ENCODE measurements at places on chromosomes 1 and 21.
A peak's percentile ranks its signal among the peaks of the same experiment; 100 is the strongest.

DNA sequence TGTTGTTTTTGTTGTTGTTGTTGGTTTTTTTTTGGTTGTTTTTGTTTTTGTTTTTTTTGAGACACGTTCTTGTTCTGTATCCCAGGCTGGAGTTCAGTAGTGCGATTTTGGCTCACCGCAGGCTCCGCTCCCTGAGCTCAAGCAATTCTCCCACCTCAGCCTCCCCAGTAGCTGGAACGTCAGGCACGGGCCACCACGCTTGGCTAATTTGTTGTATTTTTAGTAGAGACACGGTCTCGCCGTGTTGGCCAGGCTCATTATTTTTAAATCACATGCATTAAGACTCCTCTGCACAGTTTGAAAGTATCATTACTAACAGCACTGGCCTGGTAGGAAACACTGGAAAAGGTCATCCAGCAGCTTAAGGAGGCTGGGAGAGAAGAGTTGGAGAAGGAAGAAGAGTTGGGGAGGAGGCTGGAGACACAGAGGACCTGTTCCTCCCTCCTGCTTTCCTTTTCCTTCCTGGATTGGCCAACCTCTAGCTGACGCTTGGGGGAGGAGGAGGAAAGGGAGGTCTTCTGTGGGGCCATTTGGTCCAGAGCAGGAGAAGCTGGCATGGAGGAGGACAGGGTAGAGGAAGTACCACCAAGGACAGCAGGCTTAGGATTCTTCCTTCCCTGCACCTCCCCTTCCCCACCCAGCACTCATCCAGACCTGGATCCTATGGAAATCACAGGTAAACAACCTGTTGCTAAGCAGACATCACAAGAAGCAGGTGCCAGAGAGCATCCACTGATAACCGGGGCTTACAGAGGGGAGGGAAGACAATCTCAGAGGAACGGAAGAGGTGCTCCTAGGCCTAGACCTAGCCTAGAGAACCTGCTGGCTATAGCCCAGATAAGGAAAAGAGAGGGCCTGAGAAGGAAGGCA is 71.9 kb upstream of the GOLT1A start:
- peak; percentile 24 for DNase-seq

GRCh38 chr1:181608948-181609347 is 125.6 kb downstream of the CACNA1E start:
- DNase-seq = peak; percentile 48

DNA sequence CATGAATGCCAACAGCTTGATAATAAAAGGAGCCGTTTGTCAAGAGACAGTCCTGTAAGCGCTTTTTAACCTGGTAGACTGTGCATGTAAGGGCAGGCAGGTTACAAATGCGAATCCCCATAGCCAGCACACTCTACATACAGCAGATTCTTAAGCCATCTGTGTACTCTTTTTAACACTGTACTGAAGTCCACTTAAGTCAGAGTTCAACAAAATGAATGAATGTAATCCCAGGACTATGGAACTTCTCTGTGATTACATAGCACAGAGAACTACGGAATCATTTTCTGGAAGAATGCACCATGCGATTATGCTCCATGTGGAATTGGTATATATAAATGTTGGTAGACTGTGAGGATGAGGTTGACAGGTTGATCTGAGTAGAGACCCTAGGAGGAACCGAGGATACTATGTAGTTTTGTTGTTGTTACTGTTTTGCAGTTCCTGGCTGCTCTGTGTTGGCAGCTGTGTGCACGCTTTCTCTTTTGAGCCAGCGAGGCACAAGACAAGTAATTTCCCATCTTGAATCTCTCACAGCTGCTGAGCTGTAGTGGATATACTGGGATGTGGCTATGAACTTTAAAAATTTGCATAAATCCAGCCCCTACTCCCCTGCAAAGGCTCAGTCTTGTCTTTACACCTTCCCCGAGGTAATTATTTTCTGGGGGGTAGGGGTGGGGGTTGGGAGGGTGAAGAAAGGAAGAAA is 21.9 kb downstream of the LRRC8D start:
- DNase-seq = no peak

GRCh38 chr1:203536980-203537455 is 43.1 kb downstream of the OPTC start:
- no peak for DNase-seq

Data from GM23338 (cell line).